ENCODE measurements at places on chromosomes 2 and 18. TPM values are rescaled to one million over a fixed set of nuclear protein-coding genes. Genes with fewer than 3 reads are reported as not detected.

DNA sequence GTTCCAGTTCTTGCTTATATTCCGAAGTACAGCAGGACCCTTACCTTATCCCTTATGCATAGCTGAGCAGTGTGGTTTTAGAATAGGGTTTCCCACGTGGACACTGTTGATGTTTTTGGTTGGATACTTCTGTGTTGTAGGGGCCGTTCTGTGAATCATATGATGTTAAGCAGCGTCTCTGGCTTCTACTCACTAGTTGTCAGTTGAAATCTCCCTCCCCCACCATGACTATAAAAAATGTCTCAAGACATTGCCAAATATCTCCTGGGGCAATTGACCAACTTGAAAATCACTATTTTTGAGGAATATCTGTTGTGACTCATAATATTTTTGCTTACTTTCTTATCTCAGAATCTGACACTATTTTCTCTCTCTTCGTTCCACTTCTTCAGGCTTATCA, 713.7 kb downstream of the TSN start:
- H3K27ac ChIP-seq, result no peak overlapping the region
- no peak overlapping the region for H3K4me3 ChIP-seq
- H3K4me1 ChIP-seq, result peaks cover 6% of the 10 kb centered on the region
- no peaks in the 10 kb centered on the region for H3K36me3 ChIP-seq
- peak; percentile 41 for DNase-seq

Gene DLGAP1
- total RNA-seq, result 11.8 TPM

Gene WNT10A
- total RNA-seq, result 0.65 TPM

Gene PDCD1
- 0.83 TPM for total RNA-seq

- no peak for DNase-seq
- H3K36me3 ChIP-seq, result no peaks in the 10 kb centered on the region
- no peak overlapping the region for H3K27ac ChIP-seq
- no peaks in the 10 kb centered on the region for H3K27me3 ChIP-seq
- H3K4me1 ChIP-seq, result no peaks in the 10 kb centered on the region
Measured at GRCh38 chr2:172763079-172763478, 27.4 kb downstream of the RAPGEF4 start.

- no peak overlapping the region for H3K27ac ChIP-seq
- no peaks in the 10 kb centered on the region for H3K4me1 ChIP-seq
- no peaks in the 10 kb centered on the region for H3K27me3 ChIP-seq
Measured at GRCh38 chr2:85104228-85104627, 29.0 kb upstream of the TCF7L1 start.

Measured in lung (tissue), 17 donors.